ENCODE measurements at places on chromosomes 4 and X.
A peak's percentile ranks its signal among the peaks of the same experiment; 100 is the strongest.

DNA sequence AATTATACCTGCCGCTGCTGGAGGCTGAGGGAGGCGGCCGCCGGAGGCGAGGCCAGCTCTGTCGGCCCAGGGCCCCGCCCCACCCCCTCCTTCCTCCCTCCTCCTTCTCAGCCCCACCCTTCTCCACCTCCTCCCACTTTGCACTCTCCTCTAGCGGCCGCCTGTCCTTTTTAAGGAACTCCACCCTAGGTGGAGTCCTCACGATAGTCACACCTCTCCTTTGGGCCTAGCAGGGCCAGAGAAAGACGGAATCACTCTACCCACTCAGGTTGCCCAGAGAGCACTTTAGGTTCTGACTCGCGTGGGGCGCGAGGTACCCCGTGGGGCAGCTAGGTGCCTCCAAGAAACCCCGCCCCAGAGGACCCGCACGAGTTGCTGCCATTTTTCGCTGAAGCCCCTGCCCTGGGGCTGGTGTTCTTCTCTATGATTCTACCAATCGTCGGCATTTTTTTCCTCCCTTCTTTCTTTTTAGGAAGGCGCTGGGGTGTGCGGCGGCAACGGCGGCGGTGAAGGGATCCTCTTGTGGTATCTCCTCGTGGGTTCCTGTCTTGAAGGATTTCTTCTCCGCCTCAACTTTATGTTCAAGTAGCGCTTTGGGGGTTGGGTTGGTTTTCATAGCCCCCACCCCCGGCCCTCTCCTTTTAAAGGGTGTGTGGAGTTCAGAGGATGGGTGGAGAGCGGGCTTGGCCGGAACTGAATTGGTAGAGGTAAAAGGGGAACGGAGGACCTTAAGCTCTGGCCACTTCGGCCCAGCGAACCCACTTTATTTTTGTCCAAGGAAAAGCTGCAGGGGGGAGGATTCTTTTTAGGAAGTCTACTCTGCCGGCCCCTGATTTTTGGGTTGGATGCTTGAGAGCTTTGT lies at the start of gene KLF8:
Gene KLF8 (plus strand): TSS at position 136 of the 862 bp plus-strand sequence. CDS start 979 bp downstream, outside the sequence.
- no peak for DNase-seq

- DNase-seq = no peak
These were observed 1594.7 kb downstream of the TECRL start for GRCh38 chr4:62814510-62815047.

DNA sequence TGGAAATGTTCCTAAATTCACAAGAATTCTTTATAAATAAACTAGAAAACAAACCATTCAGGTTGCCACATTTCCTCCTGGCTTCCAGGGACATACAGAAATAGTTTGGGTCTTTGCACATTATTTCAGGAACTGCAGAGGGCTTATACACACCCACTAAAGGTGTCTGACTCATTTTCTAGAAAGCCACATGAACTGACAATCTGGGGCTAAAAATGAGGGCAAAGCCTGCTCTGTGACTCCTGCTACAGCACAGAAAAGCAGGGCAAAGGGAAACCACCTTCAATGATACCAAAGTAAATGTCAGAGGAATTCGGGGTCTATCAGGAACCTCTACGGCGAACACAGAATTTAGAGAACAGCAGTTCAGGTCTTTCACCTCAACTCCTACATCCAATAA lies 112.2 kb upstream of the MAP3K15 start:
- DNase-seq = no peak

GRCh38 chr4:168153596-168154440 lies 61.5 kb downstream of the ANXA10 start:
- peak; percentile 43 for DNase-seq

DNA sequence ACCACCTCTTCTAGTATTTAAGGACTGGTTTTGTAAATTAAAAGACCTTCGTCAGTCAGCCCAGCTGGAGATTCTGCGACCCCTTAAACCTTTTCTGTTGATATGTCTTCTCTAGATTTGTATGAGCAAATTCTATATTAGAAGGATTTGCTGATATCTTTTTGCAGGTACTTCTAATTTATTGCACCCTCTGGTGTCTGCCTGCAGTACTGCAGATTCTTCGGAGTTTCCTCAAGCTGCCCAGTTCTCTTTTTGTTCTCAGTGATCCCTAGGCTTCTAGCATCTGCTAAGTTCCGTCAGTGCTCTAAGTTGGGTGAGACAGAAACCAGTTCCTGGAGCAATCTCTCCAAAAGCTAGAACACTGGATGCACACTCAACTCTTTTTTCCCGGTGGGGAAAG lies 545.2 kb downstream of the C4orf33 start:
- peak; percentile 13 for DNase-seq

DNA sequence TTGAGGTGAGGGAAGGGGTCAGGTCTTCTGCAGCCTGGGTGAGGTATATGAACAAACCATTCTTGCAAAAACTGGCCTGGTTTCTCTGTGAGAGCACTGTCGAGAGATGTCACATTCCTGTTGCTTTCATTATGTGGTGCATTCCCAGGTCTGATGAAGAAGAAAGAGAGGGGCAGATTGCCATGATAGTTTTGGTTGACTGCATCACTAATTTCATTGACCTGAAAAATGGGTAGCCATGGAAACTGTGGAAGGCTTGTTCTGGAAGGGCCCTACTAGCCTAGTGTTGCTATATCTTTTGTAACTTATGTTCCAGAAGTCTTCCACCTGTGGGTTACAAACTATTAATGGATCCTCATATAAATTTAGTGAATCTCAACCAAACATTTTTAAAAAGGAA lies 32.9 kb upstream of the CYBB start:
- DNase-seq = no peak

DNA sequence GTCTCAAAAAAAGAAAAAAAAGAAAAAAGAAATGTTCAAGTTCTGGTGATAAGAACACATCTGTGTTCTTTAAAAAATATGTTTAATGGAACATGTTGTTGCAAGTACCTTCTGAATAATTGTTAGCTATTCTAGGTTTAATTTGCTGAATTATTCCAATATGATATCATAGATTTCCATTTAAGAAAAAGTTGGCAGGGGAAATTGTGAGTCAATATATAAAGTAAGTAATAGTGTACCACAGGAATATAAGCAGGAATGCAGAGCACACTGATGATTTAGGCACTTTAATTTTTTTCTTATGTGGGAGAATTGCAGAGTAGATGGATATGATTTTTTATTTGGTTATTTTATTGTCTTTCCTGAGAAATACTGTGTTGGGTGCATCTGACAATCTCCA lies 190.7 kb downstream of the RPA4 start:
- DNase-seq = no peak

DNA sequence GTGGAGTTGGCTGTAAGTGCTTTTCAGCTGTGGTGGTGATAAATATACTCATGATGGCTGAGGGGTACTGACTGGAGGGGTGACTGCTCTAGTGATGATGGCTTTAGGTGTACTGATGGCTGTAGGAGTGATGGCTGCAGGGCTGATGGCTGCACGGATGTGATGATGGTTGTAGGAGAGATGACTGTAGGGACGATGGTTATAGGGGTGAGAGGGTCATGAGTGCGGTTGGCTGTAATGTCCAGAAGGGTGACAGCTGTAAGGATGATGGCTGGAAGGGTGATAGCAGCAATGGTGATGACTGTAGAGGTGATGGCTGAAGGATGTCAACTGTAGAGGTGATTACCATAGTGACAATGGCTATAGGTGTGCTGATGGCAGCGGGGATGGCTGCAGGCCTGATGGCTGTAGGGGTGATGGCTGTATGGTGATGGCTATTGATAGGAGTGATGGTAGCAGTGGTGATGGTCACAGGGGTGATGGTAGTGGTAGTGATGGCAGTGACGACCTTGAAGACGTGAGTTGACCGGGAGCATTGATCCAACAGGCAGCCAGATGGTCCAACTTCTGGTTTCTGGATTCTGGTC lies 570 bp upstream of the SASH3 start:
- no peak for DNase-seq

- peak; percentile 38 for DNase-seq
These were observed 3.8 kb upstream of the GUCY2F start for GRCh38 chrX:109485470-109486340.

DNA sequence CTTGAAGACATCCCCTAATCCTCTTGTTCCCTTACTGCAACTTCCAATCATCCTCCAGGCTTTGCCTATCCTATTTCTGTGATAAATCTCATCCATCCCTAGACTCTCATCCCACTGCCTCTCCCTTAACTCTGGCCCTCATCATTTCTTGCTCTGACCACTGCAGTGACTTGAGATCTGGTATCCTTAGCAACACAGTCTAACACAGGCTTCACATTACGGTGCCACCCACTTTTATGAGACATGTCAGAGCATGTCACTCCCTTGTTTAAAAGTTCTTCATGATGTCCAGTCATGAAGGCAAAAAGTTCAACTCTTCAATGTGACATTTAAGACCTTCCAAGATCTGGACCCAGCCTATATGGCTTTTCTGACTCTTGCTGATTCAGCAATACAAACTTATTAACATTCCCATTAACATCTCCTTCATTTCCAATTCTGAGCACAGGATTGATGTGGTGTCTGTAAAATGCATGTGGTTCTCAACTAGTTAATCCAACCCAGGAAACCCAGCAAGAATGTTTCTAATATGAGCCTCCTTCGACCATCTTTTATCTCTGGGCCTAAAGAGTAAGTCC lies 64.0 kb downstream of the OR13H1 start:
- DNase-seq = no peak

- no peak for DNase-seq
These were observed 141.0 kb upstream of the FAM47C start for GRCh38 chrX:36867143-36867542.

- DNase-seq = no peak
These were observed 1852.2 kb upstream of the IGFBP7 start for GRCh38 chr4:58962424-58962823.

DNA sequence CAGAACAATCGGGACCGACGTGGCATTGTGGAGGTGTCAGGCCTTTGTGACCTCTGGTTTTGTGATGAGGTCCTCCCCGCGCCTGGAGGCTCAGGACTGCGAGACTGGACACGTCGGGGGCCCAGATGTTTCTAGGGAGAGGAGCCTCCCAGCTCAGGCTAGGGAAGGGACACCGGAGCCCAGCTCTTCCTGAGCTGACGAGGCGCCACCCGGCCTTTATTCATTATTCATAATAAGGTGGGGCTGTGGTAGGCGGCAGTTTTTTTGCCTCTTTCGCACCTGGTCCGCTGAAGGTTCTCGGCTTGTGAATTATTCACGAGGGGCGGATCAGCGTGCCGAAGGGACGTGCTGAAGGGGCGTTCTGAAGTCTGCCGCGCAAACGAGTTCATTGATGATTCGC lies 2.3 kb upstream of the UBA1 start:
- peak; percentile 30 for DNase-seq

DNA sequence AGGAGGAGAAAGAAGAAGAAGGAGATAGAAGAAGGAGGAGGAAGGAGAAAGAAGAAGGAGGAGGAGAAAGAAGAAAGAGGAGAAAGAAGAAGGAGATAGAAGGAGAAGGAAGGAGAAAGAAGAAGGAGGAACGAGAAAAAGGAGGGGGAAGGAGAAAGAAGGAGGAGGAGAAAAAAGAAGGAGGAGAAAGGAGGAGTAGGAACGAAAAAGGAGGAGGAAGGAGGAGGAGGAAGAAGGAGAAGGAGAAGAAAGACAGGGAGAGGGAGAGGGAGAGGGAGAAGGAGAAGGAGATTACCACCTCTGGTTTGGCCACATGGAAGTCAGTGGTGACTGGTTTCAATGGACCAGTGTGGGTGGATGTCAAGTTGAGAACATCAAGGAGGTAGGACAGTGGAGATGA lies 50.0 kb upstream of the VEGFD start:
- DNase-seq = no peak

GRCh38 chrX:118524344-118524743 lies 28.7 kb downstream of the DOCK11 start:
- no peak for DNase-seq

- no peak for DNase-seq
These were observed 321.2 kb upstream of the BMP3 start for GRCh38 chr4:80709082-80709869.

- DNase-seq = no peak
These were observed 134.3 kb downstream of the AMELX start for GRCh38 chrX:11427453-11428071.

DNA sequence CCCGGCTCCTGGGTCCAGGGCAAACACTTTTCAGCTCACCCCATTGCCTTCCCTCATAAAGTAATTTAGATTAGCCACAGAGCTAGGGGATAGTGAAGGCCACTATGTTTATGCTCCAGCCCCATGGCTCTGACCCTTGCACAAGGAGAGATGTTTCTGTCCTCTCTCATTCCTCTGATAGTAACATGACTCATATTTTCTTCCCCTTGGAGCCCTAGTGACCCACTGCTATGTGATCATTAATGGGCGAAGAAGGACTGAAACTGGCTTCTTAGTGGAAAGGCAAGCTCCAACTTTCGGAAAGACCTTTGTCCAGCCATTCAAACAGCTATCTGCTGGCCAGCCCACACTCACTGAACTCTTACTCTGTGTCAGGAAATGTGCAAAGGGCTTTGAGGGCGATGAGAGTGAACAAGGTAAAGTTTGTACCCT lies 12.3 kb downstream of the CLDN2 start:
- no peak for DNase-seq
